ENCODE measurements at places on chromosomes 11 and 22.

DNA sequence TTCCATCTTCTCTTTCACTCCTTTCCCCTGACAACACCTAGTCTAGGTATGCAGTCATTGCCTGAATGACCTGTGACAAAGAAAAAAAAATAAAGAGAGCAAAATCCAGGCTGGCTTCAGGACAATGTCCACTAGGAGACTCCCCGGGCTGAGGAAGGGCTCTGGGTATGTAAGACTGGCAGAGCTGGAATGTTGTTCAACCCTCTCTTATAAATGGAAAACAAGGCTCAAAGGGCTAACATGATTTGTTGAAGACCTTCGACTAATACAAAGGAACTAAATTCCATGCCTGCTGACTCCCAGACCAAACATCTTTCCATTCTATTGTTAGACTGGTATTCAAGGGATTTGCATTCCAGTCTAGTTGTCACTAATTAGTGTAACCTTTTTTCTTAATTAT is 122.2 kb downstream of the ARL14EP start:
- no peak for DNase-seq

- DNase-seq = no peak
These were observed 14.8 kb upstream of the RBM4B start for GRCh38 chr11:66692446-66692845.

- DNase-seq = no peak
These were observed 69.1 kb upstream of the SUSD2 start for GRCh38 chr22:24112188-24112587.

- DNase-seq = no peak
These were observed 12.6 kb upstream of the PRDM11 start for GRCh38 chr11:45133878-45134277.

DNA sequence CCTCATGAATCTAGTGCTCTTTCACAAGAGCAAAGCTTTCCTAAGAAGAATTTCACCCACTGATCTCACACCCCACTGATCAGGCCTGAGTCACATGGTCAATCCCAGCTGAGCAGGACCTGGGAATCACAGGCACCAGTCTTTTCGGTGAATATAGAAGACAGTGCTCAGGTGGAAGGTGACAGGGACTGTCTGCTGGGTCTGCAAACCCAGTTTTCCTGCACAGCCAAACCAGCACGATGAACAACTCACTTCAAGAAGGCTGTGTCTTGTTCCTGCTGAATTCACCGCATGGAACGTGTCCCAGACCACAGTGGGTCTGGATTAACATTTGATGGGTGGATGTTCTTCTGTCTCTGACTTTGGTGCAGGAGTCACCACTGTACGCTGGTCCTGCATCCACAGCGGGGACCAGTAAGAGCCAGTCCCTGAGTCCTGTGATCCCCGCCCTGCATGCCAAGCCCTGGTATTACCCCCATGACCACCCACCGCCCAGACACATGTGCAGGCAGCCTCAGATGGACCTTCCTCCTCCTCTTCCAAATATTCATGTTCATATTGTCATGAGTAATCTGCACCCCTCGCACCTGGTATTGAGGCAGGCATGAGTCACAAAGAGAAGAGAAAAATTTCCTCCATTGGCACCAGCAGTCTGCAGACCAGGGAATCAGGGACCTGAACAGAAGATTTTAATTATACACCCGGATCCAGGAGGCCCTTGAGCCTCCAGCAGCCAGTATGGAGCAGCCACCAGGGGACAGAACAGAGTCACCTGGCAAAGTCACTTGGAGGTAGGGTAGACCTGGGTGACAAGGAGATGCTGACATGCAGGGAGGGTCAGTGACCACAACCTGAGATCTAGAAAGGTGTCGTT is 8.6 kb upstream of the IGLL5 start:
- peak; percentile 13 for DNase-seq

DNA sequence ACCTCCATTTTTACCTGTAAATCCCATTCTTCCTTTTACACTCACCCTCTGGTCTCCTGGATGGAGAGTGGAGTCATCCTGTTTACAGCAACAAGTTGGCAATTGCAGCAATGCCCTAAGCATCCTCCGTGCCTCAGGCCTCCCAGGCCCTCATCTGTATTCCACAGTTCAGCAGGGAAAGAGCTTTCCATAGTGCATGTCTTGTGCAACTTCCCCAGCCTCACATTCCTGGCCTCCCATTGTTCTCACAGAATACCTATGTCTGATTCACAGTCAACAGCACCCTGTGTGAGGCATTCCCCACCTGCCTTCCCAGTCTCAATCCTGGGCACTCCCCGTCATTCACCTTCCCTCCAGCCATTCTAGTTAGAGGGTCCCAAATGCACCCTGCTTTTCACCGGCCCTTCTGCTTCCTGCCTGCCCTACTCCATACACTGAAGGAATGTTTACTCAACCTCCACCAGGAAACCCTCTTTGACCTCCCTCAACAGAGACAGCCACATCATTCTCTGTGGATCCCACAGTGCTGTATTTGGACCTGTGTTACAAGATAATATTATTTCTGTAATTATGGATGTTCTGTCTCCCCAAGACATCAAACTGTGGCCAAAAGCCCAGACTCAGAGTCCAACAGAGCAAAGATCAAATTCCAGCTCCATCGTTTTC is 405.7 kb downstream of the BUD13 start:
- DNase-seq = no peak

- no peak for DNase-seq
These were observed 2.3 kb downstream of the FRMD8 start for GRCh38 chr11:65388731-65389130.

DNA sequence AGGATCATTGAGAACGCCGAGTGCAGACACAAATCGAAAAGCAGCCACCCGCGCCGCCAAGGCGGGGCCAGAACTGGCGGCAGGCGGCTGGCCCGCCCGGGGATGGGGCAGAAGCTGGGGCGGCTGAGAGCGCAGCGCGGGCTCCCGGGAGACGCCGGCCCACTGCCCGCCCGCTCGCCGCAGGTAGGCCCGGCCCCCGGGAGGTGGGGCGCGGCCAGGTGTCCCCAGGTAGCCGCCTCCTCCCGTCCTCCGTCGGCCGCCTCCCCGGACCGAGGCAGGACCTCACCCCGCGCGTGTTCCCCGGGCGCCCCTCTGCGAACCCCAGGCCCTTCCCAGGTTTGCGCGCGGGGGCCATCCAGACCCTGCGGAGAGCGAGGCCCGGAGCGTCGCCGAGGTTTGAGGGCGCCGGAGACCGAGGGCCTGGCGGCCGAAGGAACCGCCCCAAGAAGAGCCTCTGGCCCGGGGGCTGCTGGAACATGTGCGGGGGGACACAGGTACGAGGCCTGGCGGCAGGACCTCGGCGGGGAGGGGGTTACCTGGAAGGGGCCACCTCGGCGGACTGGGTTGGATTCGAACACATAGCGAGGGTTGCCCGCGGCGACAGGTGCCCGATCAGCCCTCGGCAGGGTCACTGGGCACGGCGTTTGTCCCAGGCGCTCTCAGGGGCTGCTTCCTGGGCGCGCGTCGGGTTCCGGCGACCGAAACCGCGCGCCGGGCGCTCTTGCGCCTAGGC is at the start of gene PRRG4:
Gene PRRG4, plus strand, starts transcription at position 248 of the 733 bp plus-strand sequence. CDS start 603 bp downstream, outside the sequence.
- DNase-seq = peak; percentile 66
